GM13977 (cell line): ENCODE measurements at places on chromosomes 7 and 10.

GRCh38 chr7:28988091-28988490 lies 30.0 kb upstream of the TRIL start:
- no peak for DNase-seq

- DNase-seq, result no peak
Observed at GRCh38 chr7:27547401-27547800, 115.3 kb downstream of the HIBADH start.

- DNase-seq, result no peak
Observed at GRCh38 chr10:6092731-6093130, 3.9 kb downstream of the RBM17 start.

GRCh38 chr10:123150986-123151736 lies 3.0 kb upstream of the BUB3 start:
- peak; percentile 47 for DNase-seq
